ENCODE measurements at places on chromosomes 13 and 19.
A peak's percentile ranks its signal among the peaks of the same experiment; 100 is the strongest.

DNA sequence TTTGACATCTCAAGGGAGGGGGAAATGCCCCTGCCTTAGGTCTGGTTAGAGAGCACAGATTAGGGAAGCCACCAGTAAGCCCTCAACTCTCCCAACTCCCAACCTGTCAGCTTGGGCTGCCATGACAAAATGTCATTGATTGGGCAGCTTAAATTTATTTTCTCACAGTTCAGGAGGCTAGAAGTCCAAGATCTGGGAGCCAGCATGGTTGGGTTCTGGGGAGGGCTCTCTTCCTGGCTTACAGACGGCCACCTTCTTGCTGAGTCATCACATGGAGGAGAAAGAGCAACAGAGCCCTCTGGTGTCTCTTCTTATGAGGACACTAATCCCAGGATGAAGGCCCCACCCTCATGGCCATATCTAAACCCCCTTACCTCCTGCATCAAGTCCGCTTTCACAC, 24.2 kb downstream of the C19orf12 start:
- no peak for DNase-seq

- no peak for DNase-seq
Measured at GRCh38 chr19:1929021-1929742, 11.8 kb upstream of the CSNK1G2 start.

DNA sequence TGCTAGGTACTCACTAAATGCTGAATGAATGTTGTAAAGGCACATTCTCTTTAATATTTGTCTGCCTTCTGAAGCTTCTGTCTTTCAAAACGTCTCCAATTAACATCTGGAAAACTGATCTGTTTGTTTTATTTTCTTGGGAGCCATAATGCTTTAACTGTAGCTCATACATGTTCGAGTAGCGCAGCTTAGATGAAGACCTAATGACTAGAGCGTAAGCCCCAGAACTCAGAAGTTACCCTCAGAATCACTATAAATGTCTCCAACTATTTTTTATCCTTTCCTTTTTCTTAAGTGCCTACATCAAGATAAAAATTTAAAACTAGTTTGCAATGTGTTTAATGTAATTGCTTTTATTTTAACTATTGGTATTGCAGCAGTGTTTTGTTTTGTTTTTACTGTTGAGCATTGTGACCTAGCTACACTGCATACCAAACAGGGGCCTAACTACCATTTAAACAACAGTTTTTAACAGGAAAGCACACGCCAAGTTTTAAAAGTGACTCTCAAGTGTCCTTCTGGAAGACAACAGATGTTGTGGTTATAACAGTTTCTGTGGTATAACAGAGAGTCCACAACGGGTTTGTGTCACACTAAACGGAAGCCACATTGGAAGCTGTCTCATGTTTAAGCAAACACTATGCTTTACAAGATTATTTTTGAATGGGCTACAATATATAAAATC, 42.0 kb downstream of the MRPL57 start:
- no peak for DNase-seq

- DNase-seq, result no peak
Measured at GRCh38 chr19:42985588-42985987, 40.7 kb downstream of the PSG11 start.

GRCh38 chr13:74778946-74779345, 644.7 kb upstream of the KLF12 start:
- DNase-seq, result no peak

GRCh38 chr19:53396525-53396868, 1.5 kb downstream of the ZNF765 start:
- no peak for DNase-seq

DNA sequence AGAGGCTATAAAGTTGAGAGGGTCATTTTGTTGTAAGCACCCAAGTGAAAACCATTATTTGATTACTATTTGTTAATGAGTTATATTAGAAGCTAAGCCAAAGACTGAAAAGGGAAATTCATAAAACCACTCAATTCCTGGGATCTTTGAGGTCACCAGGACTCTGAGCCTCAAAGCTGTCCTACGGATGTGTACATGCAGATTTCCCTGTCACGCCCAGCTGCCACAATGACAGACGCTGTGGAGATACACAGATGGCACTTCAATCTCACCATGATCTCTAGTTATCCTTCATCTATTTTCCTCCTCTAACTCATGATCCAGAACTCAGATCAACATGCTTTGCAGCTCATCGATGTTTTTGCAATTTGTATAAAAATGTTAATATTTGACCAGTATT, 403.5 kb upstream of the MIR17HG start:
- no peak for DNase-seq

GRCh38 chr19:11125994-11126685, 29.4 kb downstream of the SPC24 start:
- DNase-seq, result no peak

- peak; percentile 82 for DNase-seq
Measured at GRCh38 chr19:20167020-20167644, at the start of gene ZNF486. Gene ZNF486, plus strand, starts transcription at chr19:20167214. Its CDS starts 117 bp downstream, at chr19:20167331.

GRCh38 chr13:85386424-85386823, 412.8 kb downstream of the SLITRK6 start:
- DNase-seq, result no peak

- DNase-seq, result no peak
Measured at GRCh38 chr13:29753618-29754472, 96.6 kb downstream of the UBL3 start.

DNA sequence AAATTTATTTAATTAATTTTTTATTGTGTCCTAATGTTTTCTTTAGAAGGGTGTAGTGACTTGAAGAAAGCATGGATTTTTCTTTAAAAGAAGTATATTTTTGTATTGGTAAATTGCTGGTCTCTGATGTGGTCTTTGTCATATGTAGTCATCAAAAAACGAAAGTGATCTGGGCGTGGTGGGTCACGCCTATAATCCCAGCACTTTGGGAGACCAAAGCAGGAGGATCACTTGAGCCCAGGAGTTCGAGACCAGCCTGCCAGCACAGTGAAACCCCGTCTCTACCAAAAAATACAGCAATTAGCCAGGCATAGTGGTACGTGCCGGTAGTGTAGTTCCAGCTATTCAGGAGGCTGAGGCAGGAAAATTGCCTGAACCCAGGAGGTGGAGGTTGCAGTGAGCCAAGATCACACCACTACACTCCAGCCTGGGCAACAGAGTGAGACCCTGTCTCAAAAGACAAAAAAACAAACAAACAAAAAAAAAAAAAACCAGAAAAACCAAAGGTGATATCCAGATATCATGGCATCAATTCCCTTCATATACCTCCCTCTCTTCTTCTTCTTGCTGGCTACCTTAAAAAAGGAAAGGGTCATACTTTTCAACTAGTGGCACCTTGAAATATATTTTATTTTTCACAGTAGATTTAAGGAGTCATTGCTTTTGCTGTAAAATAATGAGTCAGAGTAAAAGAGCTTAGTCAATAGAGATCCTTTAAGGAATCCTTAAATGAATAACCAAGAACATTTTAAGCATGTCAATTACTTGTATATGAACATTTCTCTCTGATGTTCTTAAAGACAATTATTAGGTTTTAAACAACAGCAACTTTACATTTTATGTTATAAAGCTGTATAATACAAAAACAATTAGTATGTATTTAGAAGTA, 19.9 kb downstream of the KCTD4 start:
- no peak for DNase-seq

GRCh38 chr13:103358255-103358932, 292.2 kb upstream of the SLC10A2 start:
- no peak for DNase-seq

- DNase-seq, result no peak
Measured at GRCh38 chr19:48395170-48395455, 1.6 kb downstream of the GRIN2D start.

DNA sequence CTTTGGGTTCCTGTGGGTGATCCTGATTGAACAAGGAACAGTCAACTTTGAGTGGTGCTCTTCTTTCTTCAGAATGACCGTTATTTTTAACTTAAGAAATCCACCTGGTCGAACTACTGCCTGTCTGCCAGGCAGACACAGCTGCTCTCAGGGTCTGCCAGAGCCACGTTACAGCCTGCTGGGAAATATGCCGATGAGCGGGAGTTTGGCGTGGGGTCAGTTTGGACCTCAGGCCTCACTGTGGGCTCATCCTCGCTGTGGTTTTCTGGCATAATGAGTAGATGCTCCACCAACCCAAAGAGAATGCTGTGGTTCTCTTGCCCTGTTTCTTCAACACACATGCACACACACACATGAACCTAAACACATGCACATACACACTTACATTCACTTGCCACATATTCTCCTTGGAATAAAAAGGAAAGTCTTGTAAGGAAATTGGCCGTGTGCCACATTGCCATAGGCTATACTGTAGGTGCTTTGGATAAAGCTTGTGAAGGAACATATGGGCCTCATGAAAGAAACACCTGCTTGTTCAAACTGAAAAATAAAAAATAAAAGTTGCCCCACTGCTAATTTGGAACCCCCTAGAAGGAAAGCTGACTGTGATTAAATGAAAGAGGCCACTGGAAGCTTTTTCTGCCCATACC, 598.7 kb upstream of the KLF12 start:
- DNase-seq, result no peak

DNA sequence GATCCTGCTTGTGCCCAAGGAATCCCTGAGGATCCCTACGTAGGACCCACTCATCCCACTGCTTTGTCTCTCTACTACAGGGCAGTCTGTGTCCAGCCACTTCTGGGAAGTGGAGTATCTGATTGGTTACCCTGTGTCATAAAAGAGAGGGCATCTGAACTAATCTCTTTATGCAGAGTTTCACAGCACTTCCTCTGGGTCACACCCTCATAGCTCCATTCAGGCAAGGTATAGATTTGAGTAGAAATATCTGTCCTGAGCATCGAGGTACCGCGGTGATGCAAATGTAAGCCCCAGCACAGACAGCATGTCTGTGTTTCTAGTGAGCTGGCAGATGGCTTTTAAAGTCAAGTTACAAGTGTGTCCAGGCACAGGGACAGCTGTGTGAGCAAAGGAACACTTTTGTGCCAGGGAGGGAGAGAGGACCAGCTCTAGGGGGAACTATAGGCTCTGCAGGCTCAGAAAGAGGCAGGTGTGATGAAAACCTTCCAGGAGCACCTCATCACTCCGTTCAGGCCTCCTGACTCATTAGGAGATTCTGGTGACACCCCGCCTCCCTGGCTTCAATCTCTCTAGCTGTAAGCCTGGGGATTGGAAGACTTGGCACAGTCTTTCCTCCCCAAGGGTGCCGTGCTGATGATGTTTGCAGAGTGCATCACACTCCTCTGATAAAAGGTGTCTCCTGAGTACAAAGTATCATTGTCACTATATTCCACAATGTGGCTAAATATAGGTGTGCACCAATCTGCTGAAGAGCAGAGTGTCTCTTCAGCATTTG, 84.3 kb upstream of the UBL3 start:
- no peak for DNase-seq

DNA sequence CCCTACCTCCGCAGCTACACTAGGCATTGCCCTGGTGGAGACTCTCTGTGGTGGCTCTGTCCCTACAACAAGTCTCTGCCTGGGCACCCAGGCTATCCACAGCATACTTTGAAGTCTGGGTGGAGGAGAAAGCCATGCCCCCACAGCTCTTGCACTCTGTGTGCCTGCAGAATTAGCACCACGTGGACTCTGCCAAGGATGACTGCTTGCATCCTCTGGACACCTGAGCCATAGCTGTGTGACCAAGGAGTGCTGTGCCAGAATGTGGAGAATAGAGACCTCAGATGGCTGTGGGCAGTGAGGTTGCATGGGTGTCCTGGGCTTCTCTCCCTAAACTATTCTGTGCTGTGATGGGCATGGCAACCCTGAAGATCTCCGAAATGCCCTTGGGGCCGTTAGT, 21.2 kb upstream of the MCF2L start:
- DNase-seq, result no peak

GRCh38 chr13:98447881-98448641, 128.8 kb downstream of the STK24 start:
- no peak for DNase-seq

DNA sequence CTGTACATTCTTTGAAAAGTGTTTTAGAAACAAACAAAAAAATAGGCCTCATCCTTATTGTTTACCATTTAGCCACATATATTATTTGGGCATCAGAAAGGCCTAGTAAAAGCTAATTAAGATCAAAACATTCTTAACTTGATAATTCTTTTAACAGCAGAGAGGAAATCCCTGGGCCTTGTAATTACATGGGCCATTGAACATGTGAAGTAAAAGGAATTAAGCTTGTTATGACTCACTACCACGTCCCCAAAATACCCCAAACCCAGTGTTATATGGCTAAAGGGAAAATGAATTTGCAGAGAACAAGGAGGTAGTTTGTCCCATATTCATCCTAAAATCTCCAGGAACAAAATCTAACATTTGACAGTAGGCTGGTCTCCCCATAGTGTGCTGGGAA, 439.8 kb downstream of the ITGBL1 start:
- no peak for DNase-seq
